Inflammatory macrophage treated with lipopolysaccharide for 1 hour (primary cell): ENCODE measurements at places on chromosomes 16 and 17.

GRCh38 chr16:18784917-18785623 lies 5.1 kb downstream of the RPS15A start:
- no peak for DNase-seq

- no peak for DNase-seq
These were observed 167.3 kb upstream of the IRX3 start for GRCh38 chr16:54453871-54454270.

DNA sequence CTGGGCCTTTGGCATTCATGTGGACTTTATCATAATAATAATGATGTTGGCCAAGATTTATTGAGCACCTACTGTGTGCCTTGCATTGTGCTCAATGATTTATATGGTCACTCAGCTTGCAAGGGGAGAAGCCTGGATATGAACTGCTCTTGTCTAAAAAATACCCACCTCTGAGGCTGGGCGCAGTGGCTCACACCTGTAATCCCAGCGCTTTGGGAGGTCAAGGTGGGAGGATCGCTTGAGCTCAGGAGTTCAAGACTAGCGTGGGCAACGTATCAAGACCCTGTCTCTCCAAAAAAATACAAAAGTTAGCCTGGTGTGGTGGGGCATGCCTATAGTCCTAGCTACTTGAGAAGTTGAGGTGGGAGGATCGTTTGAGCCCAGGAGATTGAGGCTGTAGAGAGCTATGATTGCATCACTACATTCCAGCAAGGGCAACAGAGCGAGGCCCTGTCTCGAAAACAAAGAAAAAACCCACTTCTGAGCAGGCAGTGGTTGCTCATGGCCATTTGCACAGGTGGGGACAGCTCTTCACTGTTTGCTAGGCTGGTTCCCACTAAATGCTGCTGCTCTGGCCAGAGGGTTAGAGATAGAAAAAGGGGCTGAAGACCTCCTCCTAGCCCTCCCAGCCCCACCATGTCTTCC lies 4.3 kb upstream of the ADGRG1 start:
- DNase-seq, result no peak

DNA sequence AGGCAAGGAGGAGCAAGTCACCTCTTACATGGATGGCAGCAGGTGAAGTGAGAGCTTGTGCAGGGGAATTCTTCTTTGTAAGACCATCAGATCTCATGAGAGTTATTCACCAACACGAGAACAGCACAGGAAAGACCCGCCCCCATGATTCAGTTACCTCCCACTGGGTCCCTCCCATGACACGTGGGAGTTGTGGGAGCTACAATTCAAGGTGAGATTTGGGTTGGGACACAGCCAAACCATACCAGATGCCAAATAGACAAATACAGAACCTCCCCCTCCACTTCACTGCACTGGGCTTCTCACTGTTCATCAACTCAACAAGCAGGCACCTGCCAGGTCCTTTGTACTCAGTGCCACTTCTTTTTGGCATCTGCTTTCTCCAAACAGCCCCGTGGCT lies 100.2 kb downstream of the WSCD1 start:
- no peak for DNase-seq

DNA sequence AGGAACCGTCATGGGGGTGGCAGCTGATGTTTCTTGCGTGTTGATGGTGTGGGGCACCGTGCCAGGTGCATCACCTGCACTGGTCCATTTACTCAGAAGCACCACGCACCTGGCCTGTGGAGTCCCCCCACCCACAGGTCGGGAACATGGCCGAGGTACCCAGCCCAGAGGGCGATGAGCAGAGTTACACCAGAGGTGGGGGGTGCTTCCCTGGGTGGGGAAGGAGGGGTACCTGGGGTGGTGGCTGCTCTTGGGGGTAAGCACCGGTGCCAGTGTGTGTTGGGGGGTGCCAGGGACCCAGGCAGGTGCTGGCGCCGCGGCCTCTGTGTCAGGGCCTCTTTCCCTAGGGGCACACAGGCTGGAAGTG lies 5.0 kb upstream of the ZNF750 start:
- no peak for DNase-seq
